ENCODE measurements at places on chromosomes 16 and 17.

GRCh38 chr17:18381953-18382245 is 4.3 kb downstream of the EVPLL start:
- peaks cover 74% of the 10 kb centered on the region for H3K27me3 ChIP-seq
- no peaks in the 10 kb centered on the region for H3K36me3 ChIP-seq
- H3K4me3 ChIP-seq = no peak overlapping the region
- no peak for DNase-seq

DNA sequence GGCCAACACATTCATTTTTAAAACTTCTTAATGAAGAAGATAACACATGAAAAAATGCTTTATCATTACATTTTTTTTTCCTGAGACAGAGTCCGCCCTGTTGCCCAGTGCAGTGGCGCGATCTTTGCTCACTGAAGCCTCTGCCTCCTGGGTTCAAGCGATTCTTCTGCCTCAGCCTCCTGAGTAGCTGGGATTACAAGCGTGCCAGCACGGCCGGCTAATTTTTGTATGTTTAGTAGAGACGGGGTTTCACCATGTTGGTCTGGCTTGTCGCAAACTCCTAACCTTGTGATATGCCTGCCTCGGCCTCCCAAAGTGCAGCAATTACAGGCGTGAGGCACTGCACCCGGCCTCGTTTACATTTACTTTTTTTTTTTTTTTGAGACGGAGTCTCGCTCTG is 13.2 kb downstream of the HBQ1 start:
- H3K36me3 ChIP-seq = peaks cover 51% of the 10 kb centered on the region
- no peak overlapping the region for H3K4me3 ChIP-seq
- no peak for DNase-seq
- H3K27me3 ChIP-seq = no peaks in the 10 kb centered on the region

DNA sequence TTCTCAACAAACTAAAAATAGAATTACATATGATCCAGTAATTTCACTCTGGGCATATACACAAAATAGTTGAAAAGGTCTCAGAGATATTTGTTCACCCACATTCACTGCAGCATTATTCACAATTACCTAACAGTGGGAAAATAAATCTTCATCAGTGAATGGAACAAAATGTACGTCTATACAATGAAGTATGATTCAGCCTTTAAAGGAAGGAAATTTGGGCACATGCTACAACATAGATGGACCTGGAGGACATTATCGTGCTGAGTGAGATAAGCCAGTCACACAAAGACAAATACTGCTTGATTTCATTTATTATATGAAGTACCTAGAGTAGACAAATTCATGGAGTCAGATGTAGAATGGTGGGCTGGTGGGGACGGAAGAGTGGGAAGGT is 47.0 kb downstream of the MFSD11 start:
- no peak overlapping the region for H3K27ac ChIP-seq
- H3K4me1 ChIP-seq = peaks cover 21% of the 10 kb centered on the region
- H3K36me3 ChIP-seq = peaks cover 9% of the 10 kb centered on the region
- no peak for DNase-seq
- H3K4me3 ChIP-seq = no peak overlapping the region
- H3K27me3 ChIP-seq = no peaks in the 10 kb centered on the region

- no peak overlapping the region for H3K4me3 ChIP-seq
- no peaks in the 10 kb centered on the region for H3K27me3 ChIP-seq
- H3K4me1 ChIP-seq = peaks cover 25% of the 10 kb centered on the region
- no peak overlapping the region for H3K27ac ChIP-seq
- peaks cover 11% of the 10 kb centered on the region for H3K36me3 ChIP-seq
Measured at GRCh38 chr16:3640207-3640606, 14.3 kb upstream of the DNASE1 start.

DNA sequence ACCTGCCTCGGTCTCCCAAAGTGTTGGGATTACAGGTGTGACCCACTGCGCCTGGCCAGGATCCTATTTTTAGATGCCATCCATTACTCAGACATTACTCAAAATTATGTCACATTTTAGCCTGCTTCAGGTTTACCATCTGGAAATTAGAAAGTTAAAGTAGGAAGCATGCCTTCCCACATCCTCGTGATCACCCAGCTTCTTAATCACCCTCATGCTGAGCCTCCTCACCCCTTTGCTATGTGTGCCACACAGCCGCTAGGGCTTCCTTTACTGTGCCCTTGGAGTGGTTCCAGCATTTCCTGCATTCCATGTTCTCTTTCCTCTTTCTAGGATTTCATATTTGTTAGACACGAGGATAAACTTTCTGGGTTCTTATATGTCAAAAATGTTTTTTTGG is 9.3 kb downstream of the ADORA2B start:
- no peak overlapping the region for H3K27ac ChIP-seq
- no peak for DNase-seq
- H3K4me1 ChIP-seq = peaks cover 18% of the 10 kb centered on the region
- no peaks in the 10 kb centered on the region for H3K36me3 ChIP-seq
- H3K27me3 ChIP-seq = peaks cover 56% of the 10 kb centered on the region

DNA sequence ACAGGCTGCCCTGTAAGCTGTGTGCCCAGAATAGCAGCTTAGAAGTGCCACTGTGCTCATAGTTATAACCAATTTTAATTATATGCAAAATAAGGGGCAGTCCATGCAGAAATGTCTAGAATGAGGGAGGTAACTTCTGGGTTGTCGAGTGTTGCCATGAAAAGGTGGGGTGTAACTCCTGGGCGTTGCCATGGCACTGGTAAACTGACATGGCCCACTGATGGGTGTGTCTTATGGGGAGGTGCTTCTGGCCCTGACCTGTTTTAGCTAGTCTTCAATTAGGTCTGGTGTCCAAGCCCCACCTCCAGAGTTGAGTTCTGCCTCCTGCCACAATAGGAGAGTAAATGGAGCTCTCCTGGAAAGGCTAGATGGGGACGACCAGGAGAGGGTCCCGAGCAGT is 120.6 kb downstream of the SALL1 start:
- no peak for DNase-seq
- no peaks in the 10 kb centered on the region for H3K36me3 ChIP-seq
- peaks cover 3% of the 10 kb centered on the region for H3K27me3 ChIP-seq
- no peaks in the 10 kb centered on the region for H3K4me1 ChIP-seq
- H3K4me3 ChIP-seq = no peak overlapping the region

Data from activated naive CD4-positive, alpha-beta T cell treated with anti-CD3 and anti-CD28 coated beads, Interleukin-2, amount 10 ng/mL, durations not matched to agents 7 days and 5 days (primary cell).